ENCODE measurements at places on chromosomes 6 and 20.
A peak's percentile ranks its signal among the peaks of the same experiment; 100 is the strongest.

DNA sequence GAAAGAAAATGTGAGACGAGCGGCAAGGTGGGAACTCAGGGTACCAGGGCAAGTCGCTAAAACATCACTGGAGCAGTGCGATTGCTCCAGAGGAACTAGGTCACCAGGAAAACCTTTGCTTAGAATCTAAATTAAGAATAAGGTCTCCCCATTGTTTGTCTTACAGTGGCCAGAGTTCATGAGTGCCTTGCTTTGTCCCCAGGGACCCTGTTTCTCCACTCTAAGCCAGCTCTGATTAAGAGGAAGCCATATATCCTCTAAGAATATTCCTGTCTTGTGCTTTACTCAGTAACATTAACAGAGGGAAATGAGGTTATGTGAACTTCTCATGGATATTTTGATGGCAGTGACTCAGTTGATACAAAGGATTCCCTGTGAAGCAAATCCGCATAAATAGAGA lies 305.8 kb downstream of the CD83 start:
- no peak for DNase-seq

GRCh38 chr6:85458184-85458583 lies 8.3 kb downstream of the NT5E start:
- DNase-seq = no peak

DNA sequence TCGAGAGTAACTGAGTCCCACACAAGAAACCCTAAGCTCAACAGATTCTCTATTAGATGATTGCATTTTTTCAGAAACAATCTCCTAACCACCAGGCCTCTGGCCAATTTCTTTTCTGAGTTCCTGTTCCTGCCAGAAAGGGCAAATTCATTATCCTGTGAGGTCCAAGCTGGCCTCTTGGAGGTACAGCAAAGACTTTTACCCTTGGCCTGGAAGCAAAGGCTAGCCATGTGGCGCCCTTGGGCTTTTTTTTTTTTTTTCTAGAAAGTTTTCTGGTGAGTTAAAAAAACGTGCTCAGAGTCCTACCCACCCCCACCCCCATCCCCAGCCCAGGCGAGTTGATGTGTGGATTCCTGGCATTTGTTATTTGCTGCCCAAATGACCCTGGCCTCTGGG lies 59.0 kb upstream of the EEF1A1 start:
- no peak for DNase-seq

DNA sequence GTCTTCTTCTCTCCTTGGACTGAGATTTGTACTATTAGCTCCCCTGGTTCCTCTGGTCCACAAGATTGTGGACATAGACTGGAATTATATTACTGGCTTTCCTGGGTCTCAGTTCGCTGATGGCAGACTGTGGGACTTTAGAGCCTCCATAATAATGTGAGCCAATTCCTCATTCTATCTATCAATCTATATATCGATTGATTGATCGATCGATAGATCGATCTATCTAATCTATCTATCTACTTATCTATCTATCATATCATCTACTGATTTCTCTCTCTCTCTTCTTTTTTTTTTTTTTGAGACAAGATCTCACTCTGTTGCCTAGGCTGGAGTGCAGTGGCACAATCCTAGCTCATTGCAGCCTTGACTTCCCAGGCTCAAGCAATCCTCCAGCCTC lies 51.5 kb upstream of the DDR1 start:
- no peak for DNase-seq

DNA sequence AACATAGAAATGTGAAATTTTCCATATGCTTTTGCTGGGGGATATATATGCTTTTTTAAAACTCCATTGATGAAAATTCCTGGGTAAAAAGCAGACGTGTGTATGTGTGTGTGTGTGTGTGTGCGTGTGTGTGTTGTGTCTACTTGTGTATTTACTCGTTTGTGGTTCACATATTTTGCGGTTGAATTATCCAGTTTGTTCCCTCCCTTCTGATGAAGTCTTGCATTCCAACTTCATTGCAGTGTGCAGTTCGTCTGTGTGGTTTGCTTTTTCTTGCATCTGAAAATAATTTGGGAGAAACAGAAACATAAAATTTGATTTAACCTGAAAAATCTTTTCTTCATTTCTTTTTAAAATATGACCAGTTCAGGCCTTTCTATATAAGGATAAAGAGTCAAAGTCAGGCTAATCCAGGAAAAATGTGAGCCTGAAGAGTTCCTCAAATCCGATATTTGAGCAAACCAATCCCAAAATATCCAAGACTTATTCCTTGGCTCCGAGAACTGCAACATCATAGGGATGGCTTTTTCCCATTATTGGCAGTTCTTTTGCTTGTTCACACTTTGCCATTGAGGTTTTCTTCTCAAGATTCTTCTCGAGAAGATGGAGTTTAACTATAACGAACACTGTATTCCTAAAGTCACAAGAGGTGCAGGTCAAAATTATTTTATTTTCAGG lies 202.2 kb upstream of the CCN2 start:
- DNase-seq = no peak

DNA sequence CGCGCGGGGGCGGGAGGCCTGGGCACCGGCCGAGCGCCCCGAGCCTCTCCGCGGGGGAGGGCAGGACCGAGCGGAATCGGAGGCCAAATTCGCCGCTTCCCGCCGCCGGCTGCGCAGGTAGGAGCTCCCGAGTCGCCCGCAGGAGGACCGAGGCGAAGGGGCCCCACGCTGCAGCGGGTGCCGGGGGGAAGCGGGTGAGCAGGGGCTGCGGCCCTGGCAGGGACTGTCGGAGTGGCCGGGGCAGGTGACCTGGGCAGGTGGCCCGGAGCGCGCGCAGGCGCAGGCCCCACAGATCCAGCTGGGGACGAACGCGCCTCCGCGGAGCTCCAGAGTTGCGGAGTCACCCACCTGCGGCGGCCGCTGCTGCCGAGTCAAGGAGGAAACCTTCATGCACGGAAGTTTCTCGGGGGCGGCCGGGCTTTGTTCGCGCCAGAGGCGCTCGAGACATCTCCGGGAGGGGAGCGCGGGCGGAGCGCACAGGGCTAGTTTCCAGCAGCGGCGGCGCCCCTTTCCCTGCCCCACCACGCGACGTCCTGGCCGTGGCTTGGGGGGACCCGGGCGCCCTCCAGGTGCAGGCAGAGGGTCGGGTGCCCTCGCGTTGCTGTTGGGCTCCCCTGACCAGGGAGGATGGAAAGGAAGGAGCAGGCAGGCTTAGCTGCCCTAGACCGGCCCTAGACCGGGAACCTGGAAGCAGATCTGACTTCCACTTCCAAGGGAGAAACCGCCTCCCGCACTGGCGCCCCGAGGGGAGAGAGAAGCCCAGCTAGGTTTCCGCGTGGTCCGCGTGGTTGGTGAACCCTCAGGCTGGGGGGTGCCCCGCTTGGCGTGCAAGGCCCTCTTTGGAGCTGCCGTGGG lies 590 bp downstream of the SLCO4A1 start:
- DNase-seq = peak; percentile 51

- DNase-seq = no peak
Observed at GRCh38 chr20:13333793-13334192, 112.7 kb downstream of the ISM1 start.

DNA sequence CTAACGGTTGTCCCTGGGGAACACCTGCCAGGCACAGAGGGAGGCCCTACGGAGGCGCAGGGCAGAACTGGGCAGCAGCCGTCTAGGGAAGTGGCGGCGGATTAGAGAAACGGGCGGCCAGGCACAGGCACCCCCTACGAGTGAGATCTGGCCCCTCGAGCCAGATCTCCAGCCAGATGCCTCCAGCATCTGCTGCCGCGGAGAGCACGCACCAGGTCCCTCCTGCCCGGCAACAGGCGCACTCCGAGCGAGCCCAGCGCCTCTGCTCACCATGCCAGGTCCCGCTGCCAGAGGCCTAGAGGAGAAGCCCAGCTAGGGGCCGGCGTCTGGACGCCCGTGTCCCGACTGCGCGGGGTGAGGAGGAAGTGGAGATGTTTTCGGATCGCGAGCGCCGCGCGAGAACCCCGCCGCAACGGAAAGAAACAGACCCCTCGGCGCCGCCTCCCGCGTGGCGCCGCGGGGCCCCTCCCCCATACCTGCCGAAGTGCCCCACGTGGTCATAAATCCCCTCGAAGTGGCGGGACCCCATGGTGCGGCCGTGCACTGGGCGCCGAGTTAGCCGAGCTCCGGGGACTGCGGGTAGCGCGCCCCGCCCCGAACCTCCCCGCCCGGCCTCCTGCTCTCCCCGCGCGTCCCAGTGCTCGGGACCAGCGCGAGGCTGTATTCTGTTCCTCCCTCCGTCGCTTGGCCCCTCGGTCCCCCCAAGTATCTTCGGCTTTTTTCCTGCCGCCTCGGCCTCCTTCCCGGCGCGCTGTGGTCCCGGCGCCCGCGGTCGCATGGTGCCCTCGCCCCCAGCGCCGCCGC lies at the start of gene SLC22A16:
SLC22A16 (minus strand) TSS at position 568 of the 804 bp plus-strand sequence; CDS start at position 529, 39 bp downstream.
- no peak for DNase-seq

DNA sequence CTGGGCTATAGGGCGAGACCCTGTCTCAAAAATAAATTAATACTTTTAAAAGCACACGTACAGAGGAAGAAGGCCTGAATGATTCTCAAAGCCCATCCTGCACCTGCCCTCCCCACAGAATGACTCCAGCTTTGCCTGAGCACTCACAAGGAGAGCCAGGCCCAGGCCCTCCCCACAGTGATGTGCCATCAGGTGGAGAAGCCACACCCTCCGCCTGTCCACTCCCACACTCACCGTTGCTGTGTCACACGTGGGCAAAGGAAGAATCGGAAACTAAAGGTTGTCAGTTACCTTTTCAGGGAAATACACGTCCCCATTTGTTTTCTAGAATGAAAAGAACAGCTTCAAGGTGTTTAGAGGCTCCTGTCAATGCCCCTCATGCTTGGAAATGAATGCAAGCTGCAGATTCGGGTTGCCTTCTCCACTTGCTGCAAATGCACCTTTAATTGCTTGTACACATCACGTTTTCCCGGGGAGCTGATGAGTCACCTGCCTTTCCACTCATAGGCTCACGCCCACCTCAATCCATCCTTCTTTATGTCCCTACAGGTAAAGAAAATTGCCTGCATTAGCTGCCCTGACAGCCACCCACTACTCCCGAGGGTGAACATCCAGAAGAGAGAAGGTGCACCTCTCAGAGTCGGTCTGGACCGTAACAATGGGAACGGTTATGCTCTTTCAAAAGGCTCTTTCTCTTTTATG lies 45.5 kb upstream of the AFDN start:
- no peak for DNase-seq

- no peak for DNase-seq
Observed at GRCh38 chr20:19341348-19342053, 129.1 kb downstream of the SLC24A3 start.

DNA sequence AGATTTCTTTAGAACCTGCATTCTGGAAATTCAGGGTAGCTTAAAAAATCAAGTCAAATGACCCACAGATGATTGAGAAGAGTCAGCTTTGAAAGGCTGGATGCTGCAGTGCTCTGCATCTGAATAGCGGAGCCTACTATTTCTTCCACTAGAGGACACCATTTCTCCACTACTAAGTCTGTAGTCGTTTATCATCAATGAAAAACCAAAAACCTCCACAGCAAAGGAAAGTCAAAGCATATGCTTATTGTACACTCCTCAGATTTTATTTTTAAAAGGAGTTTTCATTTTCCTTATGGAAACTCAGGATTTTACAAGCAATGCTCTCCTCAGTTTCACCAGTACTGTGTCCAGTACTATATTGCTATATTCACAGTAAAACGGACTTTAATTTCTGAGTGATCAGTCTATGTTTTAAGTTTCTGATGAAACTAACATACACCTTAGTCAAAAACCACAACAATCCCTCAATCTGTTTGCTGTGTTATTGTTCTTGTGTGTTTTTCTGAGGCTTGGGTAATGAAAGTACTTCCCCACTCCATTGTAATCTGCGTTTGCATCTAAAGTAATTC lies 50.5 kb upstream of the ENPP5 start:
- no peak for DNase-seq

- no peak for DNase-seq
Observed at GRCh38 chr6:25192590-25193459, 86.3 kb upstream of the CARMIL1 start.

DNA sequence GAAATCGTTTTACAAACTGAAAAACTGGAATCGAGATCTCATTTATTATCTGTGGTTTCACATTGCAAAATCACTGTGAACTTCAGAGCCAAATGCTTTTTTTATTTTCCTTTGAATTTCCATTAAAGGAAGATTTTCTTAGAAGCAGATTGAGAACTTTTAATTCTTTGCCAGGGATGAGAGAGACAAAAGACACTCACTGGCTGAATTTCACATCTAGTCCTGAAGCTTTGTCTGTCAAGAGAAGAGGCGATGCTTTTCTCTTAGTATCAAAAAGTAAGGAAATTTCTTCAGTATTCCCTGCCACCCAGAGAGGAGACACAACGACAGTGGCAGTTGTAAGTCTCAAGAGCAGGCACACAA lies 141.8 kb downstream of the TMEM200A start:
- no peak for DNase-seq

DNA sequence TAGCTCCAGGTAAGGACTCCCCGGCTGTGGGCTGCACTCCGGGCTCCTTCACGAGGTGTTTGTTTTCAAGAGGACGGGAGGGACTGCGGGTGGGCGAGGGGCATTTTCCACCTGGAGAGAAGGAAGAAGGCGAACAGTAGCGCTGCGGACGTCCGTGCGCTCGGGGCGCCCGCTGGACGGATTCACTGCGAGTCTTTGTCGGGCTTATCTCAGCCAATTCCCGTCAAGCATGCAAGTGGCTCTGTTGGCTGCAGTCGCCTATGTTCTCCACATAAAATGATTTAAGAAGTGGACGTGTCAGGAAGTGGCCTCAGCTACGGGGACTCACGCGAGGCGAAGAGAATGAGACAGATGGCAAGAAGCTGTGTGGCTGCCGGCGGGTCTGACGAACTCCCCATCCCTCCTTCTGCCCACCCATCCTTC lies 332 bp downstream of the GRIK2 start:
- DNase-seq = no peak

- DNase-seq = no peak
Observed at GRCh38 chr6:79082304-79082703, 4.2 kb upstream of the PHIP start.

- no peak for DNase-seq
Observed at GRCh38 chr20:54219751-54220426, 12.0 kb downstream of the PFDN4 start.

GRCh38 chr6:35794536-35795452 lies 2.3 kb downstream of the CLPS start:
- DNase-seq = no peak

DNA sequence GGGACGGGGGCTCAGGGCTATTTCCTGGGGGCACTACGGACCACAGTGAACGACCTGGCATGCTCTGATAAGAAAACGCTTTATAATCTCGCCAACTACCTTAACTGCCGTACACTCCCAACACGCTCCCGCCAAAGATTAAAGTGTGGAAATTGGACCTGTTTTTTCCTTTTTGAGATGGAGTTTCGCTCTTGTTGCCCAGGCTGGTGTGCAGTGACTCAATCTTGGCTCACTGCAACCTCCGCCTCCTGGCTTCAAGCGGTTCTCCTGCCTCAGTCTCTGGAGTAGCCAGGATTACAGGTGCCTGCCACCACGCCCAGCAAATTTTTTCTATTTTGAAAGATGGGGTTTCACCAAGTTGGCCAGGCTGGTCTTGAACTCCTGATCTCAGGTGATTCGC lies 346 bp upstream of the SLC44A4 start:
- no peak for DNase-seq

DNA sequence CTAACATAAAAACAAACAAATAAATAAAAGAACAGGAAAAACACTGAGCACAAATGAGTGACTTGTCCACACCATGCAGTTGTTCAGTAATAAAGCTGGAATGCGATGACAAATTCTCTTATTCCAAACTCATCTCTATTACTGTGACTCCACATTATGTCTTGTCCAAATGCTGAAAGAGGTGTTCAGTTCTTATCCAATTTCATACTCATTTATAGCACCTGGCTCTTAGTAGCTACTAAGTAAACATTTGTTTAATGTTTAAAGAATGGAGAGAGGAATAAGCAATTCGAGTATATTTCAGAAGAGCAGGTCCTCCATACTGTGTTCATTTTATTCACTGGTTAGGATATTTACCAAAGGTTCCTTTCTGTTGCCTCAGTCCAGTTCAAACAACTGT lies 439.0 kb upstream of the JAG1 start:
- no peak for DNase-seq

GRCh38 chr6:78749326-78749725 lies 118.0 kb upstream of the IRAK1BP1 start:
- DNase-seq = no peak
